AG08396 (cell line): ENCODE measurements at places on chromosomes 7 and 10.

DNA sequence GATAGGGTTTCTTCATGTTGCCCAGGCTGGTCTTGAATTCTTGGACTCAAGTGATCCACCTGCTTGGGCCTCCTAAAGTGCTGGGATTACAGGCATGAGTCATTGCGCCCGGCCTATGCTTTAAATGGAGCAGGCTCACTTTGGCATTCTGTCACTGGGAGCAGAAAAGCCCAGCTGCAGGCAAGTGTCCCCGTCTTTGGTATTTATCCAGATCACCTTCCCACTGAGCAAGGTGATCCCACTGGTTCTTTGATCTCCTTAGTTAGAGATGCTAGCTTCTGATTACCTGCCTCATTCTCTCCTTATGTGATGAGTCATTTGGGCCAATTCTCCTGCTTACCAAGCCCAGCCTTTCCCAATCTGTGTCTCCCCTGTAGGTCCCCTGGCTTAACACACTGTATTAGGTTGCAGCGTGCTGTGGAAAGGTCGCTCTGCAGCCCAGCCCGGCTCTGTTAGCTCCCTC is 39.3 kb downstream of the SPDYE5 start:
- DNase-seq, result no peak

- no peak for DNase-seq
Observed at GRCh38 chr7:117066668-117067067, 113.4 kb downstream of the ST7 start.

- no peak for DNase-seq
Observed at GRCh38 chr7:16528520-16528919, 1.9 kb downstream of the LRRC72 start.

- peak; percentile 77 for DNase-seq
Observed at GRCh38 chr10:119341459-119342301, 134.3 kb downstream of the GRK5 start.

DNA sequence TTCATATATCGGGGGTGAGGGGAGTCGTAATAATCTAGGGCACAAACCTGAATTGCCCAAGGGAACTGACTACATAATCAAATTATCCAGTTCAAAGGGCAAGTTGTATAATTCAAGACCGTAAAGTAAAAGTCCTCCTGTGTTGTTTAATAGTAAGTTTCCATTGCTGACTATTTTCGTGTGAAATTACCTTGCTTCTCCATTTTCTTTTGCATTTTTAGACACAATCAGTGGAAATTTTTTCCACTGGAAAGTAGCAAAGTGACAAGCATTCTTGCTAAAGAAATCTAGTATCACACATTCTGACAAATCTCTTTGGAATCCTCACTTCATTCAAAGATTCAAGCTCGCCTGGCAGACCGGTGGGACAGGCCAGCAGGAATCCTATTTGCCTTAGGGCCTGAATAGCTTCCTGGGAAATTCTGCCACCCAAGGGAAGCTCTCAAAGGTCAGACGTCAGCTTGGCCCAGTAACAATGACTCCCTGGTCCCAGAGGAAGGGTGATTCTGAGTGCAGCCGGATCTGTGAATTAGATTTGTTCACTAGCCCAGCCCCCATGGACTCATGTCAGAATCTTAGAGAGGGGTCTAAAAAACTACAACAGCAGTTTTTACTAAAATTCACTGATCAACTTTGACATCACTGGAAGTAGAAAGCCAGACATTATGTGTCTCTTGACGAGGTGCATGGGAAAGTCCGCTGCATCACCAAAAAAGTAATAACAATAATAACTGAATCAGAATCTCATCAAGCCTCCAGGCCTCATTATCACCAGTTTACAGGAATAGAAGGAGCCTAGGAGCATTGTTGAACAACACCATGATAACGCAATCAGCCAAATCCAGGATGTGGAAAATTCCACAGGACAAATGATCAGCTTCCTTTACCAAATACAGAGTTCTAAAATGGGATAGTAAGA is 161.0 kb downstream of the SKIDA1 start:
- DNase-seq, result peak; percentile 28

DNA sequence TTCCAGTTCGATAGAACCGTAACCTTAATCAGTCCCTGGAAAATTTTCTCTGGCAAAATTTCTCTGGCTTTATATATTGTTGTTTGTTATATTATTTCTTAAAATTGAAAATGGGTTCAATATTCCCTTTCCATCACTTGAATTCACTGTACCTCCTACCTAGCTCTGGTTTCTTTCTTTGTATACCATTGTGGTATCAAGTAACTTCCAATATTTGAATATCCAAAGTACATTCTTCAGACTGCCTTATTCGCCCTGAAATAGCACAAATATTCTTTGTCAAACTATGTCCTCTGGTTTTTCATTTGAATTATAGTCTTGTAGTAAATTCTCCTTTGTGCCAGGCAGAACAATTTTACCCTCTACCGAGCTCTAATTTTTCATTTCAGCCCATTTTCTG is 541.6 kb downstream of the REEP3 start:
- no peak for DNase-seq

DNA sequence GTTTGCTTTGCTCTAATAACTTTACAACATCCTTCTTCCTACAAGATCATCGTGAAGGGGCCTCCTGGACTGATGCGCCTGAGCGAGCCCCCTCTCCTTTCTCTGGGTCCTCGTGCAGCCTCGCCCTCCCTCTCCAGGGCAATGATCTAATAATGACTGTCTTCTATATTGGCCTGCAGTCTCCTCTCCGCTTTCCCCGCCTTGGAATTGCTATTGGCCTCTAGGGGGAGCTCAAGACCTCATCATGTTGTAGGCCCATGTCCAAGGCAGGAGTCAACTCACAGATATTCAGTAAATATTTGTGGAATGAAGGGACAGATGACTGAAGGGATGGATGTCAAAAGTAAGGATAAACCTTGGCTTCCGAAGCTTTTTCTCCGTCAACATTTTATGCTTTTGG is 1180.3 kb downstream of the TYW1 start:
- DNase-seq, result peak; percentile 23

DNA sequence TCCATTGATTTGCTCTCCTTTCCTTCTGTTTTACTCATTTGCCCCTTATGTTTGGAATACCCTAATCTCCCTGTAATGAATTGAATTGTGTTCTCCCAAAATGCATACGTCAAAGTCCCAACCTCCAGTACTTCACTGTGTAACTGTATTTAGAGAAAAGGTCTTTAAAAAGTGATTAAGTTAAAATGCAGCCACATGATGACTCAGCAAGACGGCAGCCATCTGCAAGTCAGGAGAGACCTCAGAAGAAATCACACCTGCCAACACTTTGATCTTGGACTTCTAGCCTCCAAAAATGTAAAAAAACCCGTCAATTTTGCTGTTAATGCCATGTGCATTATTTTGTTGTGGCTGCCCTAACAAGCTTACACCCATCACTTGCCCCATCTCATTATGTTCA is 85.3 kb upstream of the PCLO start:
- no peak for DNase-seq

GRCh38 chr7:657565-658119 is 68.9 kb upstream of the DNAAF5 start:
- no peak for DNase-seq

- no peak for DNase-seq
Observed at GRCh38 chr10:117413928-117414618, 38.8 kb upstream of the PDZD8 start.

DNA sequence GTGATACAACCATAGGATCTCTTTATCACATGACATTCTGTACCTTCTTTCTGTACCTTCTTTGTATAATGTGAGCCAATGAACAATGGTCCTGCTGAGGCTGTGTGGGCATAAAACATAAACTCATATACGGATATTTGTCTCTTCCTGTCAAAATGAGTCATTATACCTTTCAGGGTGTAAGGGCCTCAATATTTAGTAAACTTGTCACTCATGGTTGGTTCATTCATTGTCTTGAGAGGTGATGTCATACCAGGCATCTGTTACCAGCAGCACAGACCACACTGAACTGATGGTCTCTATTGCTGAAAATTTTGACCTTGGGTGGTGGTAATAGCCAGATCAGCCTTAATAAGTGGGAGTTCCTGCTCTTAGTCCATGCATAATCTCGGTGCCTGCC is 287.6 kb upstream of the TPK1 start:
- DNase-seq, result no peak

- DNase-seq, result no peak
Observed at GRCh38 chr7:82567356-82567755, 123.8 kb upstream of the CACNA2D1 start.

- no peak for DNase-seq
Observed at GRCh38 chr10:88831709-88832108, 19.9 kb downstream of the ANKRD22 start.

DNA sequence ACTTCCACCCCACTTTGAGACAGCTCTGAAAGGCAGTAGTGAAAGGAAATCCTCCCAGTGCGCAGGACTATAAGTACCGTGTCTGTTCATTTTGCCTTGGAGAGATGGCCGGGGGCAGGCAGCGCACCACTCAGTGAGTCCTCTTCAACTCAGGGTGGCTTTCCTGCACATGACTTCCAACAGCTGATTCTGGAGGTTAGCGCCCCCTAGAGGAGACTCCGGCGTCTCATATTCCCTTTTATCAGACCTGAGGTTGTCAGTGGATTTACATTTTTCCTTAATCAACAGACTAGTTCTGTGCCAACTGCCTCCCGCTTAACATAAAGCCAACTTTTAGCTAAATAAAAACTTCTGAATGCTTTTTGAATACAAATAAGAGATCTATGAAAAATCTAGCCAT is 101.0 kb downstream of the HERPUD2 start:
- no peak for DNase-seq

DNA sequence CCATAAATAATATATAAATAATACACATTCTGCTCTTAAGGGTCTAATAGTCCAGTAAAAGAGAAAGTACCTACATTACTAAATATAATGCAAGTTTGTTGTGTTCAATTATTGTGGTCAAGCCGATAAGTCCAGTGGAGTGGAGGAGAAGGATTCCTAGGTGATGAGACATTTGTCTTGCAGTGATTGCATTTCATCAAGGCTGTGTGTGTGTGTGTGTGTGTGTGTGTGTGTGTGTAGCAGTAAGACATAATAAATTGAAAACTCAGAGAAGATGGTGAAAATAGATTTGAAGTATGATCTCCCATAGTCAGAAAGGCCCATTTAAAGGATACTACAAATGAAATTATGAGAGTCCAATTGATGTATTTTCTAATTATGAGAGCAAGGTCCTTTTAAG is 192.5 kb upstream of the SEMA3C start:
- DNase-seq, result peak; percentile 67

GRCh38 chr7:36683695-36684357 is 40.5 kb downstream of the AOAH start:
- DNase-seq, result no peak

- DNase-seq, result no peak
Observed at GRCh38 chr7:36430881-36431280, 41.2 kb downstream of the ANLN start.

DNA sequence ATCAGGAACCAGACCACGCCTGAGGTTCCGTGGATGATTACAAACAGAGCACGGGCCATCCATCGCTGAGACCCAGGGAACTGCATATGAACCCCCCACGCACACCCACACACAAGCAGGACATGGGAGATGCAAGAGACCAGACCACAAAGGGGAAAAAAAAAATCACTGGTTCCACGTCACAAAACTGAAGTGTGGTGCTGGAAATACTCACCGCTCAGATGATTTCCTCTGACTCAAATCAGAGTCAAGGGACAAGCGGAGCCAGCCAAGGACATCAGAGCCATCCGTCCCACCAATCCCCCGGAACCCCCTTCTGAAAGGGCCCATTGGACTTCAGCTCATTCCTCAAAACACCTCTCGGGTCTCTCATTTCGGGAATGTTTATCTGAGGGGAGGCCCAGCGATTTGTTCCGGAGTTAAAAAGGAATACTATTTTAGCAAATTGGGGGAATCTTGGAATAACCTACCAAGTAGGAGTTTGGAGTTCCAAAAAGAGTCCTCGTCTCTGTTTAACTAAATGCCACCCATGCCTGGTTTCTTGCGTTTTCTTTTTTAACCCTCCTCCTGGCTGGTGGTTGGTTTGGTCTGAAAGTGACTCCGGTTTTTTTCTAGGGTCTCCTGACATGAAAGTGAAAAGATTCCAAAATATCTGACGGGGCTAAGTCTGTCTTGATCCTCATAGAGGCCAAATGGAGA is 15.0 kb downstream of the SNX8 start:
- peak; percentile 62 for DNase-seq

DNA sequence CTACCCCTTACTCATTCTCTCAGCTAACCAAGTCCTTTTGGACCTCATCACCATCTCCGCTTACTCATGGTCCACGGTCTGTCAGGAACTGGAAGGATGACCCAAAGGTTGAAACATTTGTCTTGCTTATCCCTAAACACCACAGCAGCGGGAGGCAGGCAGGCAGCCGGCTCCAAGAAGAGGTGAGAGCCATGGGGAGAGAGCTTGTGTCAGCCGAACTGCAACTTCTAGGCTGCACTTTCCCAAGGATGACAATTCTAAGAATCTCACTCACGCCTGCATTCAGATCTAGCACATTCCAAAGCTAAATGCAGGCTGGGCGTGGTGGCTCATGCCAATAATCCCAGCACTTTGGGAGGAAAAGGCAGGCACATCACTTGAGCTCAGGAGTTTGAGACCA is 86.0 kb downstream of the SPDYE5 start:
- DNase-seq, result no peak

DNA sequence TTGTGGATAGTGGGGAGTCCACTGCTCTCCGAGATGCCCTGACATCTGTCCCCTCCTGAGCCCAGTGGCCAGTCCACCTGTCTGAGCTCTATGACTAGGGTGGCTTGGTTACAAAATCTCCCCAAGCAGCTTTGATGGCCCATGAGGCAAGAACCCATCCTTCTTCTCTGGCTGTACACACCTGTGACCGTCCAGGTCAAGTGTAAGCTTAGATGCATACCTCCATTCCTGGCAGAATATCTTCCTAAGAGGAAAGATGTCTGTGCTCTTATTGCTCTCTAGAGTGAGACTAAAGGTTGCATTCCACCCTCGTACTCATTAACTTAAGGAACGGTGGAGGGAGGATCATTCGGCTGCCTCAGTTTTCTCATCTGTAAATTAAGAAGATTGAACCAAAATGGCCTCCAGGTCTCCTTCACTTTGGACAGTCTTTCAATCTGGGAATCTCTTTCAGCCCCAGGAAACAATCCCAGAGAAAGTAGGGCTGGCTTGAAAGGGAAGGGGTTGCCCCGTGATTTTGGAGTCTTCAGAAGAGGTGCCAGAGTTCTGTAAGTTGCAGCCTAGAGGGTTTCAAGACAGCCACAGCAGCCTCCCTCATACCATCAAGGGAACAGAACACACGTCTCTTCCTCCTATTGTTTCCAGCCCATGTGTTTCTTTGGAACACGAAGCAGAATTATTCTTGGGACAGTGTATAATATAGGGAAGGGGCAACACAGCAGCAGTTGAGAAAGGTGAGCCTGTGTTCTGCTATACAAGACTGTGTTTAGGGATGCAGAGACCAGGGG is 5.5 kb downstream of the HOXA4 start:
- DNase-seq, result no peak

DNA sequence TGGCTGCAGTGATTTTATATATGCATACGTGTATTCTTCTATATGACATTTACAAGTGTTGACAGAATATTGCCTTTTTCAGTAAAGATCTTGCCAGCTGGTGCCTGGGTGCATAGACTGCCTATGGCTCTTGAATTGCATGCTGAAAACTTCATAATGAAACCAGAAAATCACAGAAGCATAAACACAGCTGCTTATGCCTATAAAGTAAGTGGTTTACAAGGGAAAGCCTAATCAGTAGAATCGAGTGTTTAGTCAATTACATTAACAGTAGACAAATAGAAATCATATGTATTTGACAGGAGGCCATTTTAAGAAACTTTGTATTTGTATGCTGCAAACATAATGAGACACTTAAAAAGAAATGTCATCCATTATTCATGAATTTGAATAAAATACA is 82.5 kb downstream of the TMEM168 start:
- no peak for DNase-seq

- DNase-seq, result peak; percentile 85
Observed at GRCh38 chr10:49606981-49607535, 3.1 kb upstream of the SLC18A3 start.

- DNase-seq, result no peak
Observed at GRCh38 chr7:77479536-77480088, 57.5 kb upstream of the PTPN12 start.
